ENCODE measurements at places on chromosomes 16 and 17.

GRCh38 chr17:27323538-27324215 lies 29.8 kb downstream of the WSB1 start:
- no peak for DNase-seq

GRCh38 chr16:80324371-80324770 lies 216.4 kb upstream of the DYNLRB2 start:
- no peak for DNase-seq

DNA sequence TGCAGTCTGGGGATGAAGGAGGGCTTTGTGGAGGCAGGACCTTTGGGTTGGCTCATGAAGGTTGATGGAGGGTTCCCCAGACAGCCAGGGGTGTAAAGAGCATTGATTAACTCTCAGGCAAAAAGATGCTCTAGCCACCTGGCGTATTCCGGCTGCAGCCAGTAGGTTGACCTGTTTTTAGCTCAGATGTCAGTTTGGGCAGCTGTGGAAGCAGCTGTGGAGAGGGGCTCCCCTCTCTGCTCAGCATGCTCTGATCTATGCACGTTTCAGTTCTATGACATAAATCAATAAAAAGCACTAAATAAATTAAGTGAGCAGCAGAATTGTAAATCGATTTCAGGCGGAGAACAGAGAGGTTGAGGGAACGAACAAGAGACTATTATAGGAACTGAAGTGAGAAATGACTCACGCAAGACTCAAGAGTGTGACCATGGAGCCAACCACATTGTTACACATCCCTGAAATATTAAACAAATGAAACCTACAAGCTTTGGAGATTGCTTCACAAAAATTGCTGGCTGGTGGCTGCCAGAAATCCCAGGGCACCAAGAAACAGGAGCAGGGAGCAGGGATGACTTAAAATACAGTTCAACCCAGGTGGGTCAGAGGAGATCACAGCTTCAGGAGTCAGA lies 111.9 kb downstream of the GSG1L start:
- DNase-seq: no peak

DNA sequence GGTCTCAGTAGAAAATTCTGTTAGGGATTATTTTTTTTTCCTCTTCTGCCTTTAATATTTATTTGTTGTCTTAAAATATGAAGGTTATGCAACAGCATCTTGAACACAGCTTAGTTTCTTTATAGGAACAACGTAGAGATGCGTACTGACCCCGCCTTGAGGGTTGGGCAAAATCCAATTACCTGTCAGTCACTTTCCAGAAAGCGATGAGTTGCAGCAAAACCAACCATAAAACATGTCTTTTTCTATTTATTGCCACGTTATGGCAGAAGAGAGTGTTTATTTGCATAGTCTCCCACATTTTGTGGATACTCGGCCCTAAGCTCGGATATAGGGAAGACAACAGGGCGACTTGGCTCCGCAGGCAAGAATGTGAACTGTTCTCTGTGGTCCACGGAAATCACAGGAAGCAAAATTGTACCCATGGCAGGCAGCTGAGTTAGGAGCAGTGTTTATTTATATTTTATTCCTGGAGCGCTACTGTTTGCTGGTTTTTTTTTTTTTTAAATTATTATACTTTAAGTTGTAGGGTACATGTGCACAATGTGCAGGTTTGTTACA lies 44.3 kb upstream of the CACNG5 start:
- no peak for DNase-seq

DNA sequence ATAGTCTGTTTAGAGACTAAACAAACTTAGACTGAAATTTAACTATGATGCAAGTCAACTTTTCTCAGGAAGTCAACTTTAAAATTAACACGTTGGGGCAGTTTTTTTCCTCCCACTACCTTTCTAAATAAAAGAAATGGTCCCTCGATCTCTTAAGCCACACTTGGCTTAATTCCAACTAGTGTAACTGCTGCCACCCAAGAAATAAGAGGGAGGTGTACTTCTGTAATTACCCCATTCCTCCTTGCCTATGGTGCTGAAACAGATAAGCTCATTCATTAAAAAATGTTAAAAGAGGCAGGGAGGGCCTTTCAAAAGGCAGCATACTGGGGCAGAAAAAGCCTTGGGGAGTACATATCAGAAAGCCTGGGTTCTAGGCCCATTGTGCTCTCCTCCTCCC lies 59.8 kb downstream of the NCOR1 start:
- no peak for DNase-seq

- no peak for DNase-seq
These were observed 31.4 kb upstream of the GFOD2 start for GRCh38 chr16:67750466-67750865.

GRCh38 chr17:58224315-58224714 lies 5.3 kb upstream of the MKS1 start:
- no peak for DNase-seq

GRCh38 chr16:3046641-3047386 lies 453 bp downstream of the MMP25 start:
- DNase-seq: no peak

DNA sequence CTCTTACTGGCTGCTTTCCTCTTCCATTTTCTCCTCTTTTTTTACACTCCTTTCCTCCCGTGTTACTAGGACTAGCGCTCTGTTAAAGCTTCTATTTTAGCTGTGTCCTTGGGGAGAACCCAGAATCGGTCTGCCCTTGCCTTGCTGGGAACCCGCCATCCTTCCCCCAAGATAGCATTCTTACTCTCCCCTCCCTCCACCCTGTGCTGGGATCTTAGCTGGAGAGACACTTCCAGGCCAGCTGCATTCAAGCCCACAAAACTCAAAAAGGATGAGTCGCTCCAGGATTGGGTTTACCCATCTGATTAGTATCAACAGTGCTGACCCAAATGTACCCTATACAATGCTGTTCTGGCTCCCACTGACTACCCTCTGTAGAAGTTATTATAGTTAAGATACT lies 200.5 kb upstream of the ASIC2 start:
- DNase-seq: no peak

DNA sequence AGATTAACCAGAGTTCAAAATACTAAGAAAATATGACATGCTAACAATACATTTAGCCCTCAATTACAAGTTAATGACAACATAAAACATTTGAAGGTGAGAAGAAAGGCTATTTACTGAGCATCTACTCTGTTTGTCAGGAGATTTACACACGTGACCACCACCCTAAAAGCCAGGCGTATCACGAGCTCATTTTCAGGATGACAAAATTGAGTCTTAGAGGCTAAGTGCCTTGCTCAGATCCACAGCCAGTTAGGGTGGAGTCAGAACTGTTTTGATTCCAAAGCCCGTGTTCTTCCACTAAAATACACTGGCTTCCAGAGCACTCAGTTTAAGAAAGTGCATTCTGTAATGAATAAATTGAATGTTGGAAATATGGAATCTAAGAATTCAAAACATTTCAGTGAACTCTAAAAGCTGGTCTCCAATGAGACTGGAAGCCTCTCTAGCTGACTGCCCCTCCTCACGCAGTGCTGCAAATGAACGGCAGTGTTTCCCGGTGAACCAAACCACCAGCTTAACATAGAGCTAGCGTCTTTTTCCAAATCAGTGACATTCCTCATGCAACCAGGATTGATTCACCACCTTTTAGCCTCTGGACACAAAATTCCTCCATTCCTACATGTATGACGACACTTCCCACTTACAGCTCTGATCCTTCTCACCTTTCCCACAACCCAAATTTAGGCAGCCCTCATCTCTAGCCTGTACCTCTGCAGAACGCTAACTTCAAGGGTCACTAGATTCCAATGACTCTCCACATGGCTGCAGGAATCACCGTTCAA lies 5.9 kb downstream of the ZDHHC7 start:
- no peak for DNase-seq

DNA sequence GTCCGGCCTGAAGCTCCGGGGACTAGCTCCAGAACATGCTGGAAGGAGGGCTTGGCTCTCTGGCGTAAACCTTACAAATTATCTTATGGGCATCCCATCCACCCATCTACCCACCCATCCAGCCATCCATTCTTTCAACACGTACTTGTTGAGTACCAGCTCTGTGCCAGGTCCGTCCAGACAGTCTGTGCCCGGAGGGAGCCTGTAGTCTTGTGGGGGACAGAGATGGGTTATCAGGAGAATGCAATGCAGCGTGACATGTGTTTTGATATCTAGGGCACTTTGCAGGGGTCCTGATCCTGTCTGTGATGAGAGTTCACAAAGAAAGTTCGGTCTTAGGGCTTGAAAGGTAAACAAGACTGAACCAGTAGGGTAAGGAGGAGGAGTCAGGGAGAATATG lies 4.1 kb upstream of the SLC13A2 start:
- no peak for DNase-seq

- DNase-seq: no peak
These were observed 14.3 kb downstream of the EFCAB13 start for GRCh38 chr17:47338026-47338425.

- no peak for DNase-seq
These were observed 84.2 kb downstream of the HS3ST2 start for GRCh38 chr16:22898131-22898530.

GRCh38 chr16:66935314-66936011 lies at the start of gene CES2:
Gene CES2 (plus strand): TSS chr16:66935516. CDS start chr16:66935636, 120 bp downstream.
- DNase-seq: no peak

DNA sequence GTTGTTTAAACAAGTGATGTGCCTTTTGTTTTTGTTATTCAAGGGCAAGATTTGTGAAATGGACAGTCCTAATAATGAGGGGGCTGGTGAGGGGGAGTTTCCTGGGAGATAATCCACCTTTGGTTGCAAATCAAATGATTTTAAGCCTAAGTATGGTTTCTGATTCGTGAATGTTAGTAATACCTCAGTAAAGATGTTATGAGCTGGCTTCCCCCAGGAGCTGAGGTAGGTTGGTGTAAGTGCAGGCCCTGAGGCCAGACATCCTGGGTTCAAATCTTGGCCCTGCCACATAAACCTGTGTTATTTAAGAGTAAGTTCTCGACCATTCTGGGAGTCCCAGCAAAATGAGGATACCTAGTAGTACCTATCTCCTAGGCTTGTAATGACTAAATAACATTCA lies 1.5 kb downstream of the SNX29 start:
- no peak for DNase-seq

DNA sequence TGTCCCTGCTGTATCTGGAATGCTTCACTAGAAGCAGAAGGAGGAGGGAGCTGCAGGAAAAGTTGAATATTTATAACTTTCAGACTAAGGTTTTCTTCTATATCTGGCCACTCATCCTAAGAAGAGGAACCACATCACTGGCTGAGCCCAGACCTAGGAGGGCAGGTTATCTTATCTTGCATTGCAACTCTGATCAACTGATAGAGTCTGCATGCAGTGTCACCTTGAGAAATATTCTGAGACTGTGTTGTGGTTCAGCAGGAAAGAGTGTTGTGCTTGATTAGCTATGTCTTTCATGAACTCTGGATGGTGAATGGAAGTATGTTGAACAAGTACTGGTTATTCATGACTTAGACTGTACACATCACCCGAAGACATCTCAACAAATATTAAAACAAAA lies 460.0 kb downstream of the TOX3 start:
- no peak for DNase-seq

GRCh38 chr17:3222505-3222904 lies 15.0 kb downstream of the OR1A1 start:
- no peak for DNase-seq

DNA sequence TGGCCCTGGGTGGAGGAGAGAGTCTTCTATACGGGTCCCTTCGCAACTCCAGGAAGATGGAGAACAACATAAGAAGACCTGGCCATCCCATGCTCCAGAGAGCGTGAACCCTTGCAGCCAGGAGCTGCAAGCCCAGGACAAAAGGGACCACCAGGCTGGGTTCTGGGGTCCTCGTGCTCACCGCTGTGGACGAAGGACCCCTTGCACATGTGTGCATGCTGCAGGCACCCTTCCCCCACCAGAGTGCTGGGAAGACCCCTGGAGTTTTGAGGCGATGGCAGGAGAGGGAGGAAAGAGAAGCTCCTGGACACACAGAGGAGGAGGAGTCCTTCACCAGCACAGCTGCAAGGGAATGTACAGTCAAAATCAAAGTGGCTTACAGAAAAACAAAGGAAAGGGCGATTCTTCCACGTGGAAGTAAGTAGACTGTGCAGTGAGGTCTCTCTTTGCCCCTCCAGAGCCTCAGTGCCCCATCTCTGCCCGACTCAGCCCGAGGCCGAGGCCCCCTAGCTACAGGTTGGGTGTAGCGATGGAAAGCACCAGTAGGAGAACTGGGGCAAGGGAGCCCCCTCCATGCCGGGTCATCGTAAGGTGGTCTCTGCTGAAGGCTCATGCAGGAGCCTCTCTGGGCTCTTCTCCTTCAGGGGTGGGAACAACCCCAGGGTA lies 51.3 kb downstream of the PIMREG start:
- DNase-seq: no peak

GRCh38 chr17:43784068-43784467 lies 3.8 kb downstream of the CFAP97D1 start:
- no peak for DNase-seq

DNA sequence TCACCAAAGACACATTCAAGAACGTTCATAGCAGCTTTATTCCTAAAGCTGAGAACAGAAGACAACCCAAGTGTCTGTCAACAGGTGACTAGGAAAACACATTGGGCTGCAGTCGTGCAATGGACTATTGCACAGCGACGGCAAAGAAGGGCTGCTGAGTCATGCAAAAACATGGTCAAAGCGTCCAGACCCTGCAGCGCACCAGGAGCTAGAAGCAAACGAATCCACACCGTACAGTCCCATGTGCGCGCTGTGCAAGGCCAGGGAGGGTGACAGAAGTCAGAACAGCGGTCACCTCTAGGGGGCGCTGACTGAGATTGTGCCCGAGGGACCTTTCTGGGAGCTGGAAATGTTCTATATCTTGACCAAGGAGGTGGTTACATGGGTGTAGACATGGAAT lies 266.4 kb downstream of the MAF start:
- no peak for DNase-seq

DNA sequence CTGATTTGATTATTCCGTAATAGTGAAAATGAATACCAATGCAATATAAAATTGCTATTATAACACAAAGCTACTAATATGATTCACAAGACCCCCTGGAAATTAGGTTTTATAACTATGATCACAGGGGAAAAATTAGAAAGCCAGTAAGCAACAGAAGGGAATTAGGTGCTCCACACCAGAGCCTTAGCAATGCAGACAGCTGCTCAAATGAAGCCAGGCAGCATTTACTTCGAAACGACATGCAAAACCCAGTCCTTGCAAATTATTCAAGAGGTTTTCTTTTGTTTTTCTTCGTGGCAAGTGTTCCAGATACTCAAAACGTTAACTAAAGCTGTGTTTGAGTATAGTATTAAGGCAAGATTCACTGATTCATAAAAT lies 47.9 kb downstream of the TOX3 start:
- DNase-seq: no peak
